ENCODE measurements at places on chromosomes 3 and 15. TPM values are rescaled to one million over a fixed set of nuclear protein-coding genes. Genes with fewer than 3 reads are reported as not detected.

C3orf70 gene
- polyA plus RNA-seq, result 0.10 TPM

DUOXA2 gene
- not detected for polyA plus RNA-seq

SLC26A6 gene
- 1.4 TPM for polyA plus RNA-seq

HCLS1 gene
- 468 TPM for polyA plus RNA-seq

EID1 gene
- polyA plus RNA-seq, result 140 TPM

WDR76 gene
- 6.8 TPM for polyA plus RNA-seq

TRIM71 gene
- polyA plus RNA-seq, result not detected

SI gene
- polyA plus RNA-seq, result not detected

OR4M2 gene
- not detected for polyA plus RNA-seq

FAM240A gene
- polyA plus RNA-seq, result not detected

ACTC1 gene
- polyA plus RNA-seq, result not detected

CFAP100 gene
- polyA plus RNA-seq, result not detected

ADCY5 gene
- polyA plus RNA-seq, result not detected

ECE2 gene
- not detected for polyA plus RNA-seq

SLC22A13 gene
- not detected for polyA plus RNA-seq

PARP15 gene
- polyA plus RNA-seq, result 16.6 TPM

GORASP1 gene
- polyA plus RNA-seq, result 33.3 TPM

SGO1 gene
- polyA plus RNA-seq, result 8.3 TPM

ITGA11 gene
- polyA plus RNA-seq, result not detected

GOLGA8O gene
- polyA plus RNA-seq, result not detected

CHST2 gene
- 7.8 TPM for polyA plus RNA-seq

EPHB1 gene
- polyA plus RNA-seq, result 0.71 TPM

Data from IgD-negative memory B cell (primary cell).